ACHN (cell line): ENCODE measurements at places on chromosomes 1 and 21.

DNA sequence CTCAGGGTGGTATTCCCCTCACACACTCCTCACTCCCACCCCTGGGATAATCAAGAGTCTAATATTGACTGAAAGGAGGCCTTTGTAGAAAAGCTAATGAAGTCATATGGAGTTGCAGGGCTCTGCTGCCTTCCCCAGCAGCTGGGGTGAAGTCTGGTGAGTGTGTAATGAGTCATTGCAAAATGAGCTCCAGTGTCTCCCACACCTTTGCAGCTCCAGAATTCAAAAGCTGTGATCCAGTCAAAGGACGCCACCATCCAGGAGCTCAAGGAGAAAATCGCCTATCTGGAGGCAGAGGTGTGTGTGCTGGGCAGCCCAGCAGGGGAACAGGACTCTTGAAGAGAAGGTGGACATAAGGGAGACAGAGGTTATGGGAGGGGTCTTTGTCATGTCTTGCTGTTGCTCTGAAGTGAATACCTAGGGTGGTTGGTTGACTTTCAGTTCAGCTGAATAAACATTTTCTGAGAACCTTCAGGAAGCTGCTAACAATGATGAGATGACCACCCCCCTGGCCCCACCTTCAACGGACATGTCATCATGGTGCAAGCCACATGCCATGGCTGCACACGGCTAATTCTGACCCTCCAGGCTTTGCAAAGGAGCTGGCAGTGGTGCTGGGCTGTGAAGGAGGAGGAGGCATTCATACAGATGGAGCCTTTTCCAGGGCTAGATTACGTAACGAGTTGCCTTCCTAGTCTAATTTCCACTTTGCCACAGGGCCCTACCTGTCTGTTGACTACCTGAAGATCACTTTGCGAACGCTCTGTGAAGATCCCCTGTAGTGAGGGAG, 32.2 kb upstream of the SNX27 start:
- DNase-seq: no peak

- no peak for DNase-seq
Observed at GRCh38 chr1:202873026-202873425, 15.9 kb downstream of the RABIF start.

GRCh38 chr1:95578462-95578861, 344.5 kb downstream of the RWDD3 start:
- DNase-seq: no peak

GRCh38 chr1:23116921-23117699, 51.5 kb downstream of the LUZP1 start:
- DNase-seq: no peak

DNA sequence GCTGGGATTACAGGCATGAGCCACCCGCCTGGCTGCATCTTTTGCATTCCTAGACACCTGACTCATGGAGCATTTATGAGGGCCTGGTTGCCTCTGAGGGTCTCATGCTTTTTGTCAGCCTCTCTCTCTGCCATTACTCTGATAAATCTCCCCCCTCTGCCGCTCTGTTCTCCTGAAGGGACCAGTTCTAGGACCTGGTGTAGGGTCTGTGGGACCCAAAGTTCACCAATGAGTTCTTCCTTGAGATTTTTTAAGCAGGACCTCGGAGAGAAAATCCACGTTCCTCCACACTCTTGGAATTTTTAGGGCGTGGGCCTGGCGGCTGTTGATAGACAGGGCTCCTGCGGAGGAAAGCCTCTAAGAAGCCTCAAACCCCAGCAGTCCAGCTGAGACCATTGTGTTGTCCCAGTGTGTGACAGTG, 91.9 kb upstream of the ERRFI1 start:
- DNase-seq: no peak

DNA sequence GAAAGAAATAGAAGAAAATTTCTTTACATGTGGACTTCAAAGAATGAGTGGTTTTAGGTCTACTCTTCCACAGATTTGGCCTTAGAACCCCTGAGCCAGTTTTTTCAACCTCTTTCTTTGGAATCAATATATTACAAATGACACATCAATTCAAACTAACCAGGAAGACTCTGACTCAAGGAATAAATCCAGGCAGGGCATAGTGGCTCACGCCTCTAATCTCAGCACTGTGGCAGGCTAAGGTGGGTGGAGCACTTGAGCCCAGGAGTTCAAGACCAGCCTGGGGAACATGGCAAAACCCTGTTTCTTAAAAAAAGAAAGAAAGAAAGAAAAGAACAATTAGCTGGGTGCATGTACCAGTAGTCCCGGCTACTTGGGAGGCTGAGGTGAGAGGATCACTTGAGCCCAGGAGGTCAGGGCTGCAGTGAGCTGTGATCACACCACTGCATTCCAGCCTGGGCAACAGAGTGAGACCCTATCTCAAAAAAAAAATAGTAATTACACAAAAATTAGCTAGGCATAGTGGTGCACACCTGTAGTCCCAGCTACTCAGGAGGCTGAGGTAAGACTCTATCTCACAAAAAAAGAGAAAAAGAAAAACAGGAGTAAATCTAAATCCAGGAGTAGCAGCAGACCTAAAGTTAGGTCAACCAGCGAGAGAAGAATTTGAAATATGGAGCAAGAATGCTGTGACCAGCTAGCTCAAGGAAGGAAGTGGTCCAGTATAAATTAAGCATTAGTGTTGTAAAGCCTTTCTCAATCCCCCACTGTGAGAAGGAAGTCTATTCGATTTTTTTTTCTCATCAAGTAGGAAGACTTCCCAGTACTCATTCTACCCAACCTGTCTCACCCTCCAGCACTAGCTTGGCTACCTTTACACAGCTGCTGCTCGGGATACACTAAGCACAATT, 1.9 kb downstream of the SORT1 start:
- DNase-seq: peak; percentile 47

GRCh38 chr1:54135436-54136120, 17.2 kb downstream of the CDCP2 start:
- peak; percentile 8 for DNase-seq

- peak; percentile 68 for DNase-seq
Observed at GRCh38 chr1:20486457-20487235, 636 bp upstream of the CAMK2N1 start.

- no peak for DNase-seq
Observed at GRCh38 chr1:164983023-164983650, 373.4 kb downstream of the LMX1A start.

DNA sequence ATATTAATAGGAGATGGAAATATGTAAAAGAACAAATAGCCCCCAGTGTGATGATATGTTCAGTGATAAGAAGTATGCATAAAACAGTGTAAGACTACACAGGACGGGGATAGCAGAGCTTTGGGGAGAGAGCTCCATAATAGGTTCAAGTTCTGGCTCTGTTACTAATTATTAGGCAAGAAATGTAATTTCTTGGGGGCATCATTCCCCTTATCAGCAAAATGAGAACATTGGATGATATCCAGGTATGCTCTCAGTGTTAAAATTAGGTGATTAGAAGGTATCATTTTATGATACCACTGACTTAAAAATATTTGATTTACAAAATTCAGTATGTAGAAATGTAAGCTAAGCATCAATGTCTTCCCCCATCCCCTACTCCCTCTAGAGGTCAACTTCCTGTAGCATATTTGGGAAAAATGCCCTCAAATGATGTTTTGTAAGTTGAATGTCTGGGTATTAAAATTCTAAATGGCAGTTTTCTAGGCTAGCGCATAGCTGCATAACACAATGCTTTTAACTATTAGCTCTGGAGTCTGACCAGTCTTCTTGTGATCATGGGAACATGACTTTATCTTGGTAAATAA, 585.7 kb upstream of the CAMK1G start:
- DNase-seq: peak; percentile 24

DNA sequence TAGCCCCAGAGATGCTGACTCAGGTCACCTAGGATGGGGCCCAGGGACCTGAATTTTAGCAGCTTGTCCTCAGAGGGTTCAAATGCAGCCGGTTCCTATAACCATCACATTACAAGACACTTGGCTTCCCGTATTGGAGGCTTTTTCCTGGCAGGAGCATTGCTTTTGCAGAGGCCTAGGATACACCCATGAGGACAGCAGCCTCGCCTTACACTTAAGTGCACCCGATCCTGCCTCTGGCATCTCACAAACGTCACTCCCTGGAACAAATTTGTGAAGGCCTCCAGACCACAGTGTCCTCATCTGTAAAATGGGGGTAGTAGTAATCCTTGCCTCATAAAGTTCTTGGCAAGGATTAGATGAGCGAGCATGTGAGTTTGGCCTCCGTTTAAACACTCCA, 130.0 kb downstream of the KAZN start:
- DNase-seq: no peak

GRCh38 chr1:210076620-210077019, 138.6 kb downstream of the SYT14 start:
- DNase-seq: no peak

DNA sequence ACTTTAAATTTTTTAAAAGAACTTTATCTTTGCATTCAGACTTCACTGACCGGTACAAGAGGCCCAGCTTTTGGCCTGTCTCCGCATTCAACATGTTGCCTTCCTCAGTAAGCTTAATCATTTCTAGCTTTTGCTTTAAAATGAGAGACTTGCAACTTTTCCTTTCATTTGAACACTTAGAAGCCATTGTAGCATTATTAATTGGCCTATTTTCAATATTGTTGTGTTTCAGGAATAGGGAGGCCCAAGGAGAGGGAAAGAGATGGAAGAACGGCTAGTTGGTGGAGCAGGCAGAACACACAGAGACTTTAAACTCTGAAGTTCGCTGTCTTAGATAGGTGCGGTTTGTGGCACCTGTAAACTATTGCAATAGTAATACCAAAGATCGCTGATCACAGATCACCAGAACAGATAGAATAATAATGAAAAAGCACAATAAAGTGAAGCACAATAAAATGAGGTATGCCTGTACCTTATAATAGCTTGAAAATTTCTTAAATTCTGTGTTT, 31.4 kb downstream of the RABGAP1L start:
- DNase-seq: no peak

GRCh38 chr21:16592381-16592780, 862.6 kb downstream of the USP25 start:
- DNase-seq: no peak

DNA sequence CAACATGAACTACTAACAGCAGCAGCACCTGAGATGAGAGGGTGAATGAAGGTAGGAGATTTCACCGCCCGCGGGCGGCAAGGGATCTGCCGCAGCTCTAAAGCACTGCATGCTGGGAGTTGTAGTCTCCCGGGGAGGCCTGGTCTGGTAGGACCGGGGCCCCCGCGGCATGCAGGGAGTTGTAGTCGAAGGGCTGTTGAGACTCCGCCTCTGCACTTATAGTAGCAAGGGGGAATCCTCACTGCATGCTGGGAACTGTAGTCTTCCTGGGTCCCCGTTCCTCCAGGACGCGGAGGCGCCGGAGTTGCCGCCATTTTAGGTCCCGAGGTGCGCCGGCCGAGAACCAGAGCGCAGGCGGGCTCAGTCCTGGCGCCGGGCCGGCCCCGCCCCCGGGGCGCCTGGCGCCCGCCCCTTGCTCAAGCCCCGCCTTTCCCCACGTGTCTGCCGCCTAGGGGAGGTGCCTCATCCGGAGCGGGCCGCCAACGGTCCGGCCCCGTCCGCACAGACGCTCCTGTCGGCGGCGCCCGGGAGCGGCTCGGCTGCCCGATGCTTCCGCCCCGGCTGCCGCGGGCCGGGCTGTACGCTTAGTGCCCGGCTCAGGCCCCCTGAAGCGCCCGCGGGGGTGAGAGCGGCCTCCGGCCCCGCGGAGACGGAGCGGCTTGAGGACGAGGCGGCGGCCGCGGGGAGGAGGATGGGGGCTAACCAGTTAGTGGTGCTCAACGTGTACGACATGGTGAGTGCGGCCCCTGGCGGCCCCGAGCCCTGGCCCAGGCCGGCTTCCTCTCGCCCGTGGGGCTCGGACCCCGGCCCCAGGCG, at the start of gene DESI2:
Gene DESI2, plus strand, starts transcription at position 504 of the 816 bp plus-strand sequence. Its CDS starts 188 bp downstream, at position 692.
- DNase-seq: peak; percentile 99

DNA sequence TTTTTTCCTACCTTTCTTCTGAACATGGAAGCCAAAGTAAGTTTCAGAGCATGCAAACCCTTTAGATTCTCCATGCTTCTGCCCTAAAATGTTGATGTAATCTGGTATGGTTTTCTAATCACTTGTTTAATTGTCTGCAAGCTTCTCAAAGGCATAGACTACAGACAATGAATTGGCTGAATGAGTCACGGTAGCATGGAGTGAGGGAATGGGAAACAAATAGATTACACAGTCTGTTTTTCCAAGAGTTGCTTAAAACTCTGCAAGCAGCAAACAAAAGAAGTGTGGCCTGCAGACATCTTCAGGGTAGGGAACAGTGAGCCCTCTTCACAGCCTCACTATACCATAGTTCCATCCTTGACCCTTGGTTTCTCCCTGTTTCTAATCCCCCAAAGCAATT, 326.0 kb downstream of the BARHL2 start:
- DNase-seq: no peak

DNA sequence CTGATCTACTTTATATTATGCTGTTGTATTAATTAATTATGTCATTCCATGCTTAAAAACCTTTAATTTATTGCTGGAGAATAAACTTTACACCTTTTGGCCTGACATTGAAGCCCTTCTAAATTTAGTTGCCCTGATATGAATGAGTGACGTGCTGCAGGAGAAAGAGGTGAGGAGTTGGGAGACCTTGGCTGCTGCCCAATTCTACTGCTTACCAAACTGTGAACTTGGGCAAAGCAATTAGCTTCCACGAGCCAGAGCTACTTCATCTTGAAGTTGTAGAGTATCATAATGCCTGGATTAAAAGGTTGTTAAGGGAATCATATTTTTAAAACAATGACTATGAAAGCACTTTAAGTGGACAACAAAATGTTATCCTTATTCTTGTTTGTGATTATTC, 126.8 kb upstream of the DEPDC1 start:
- no peak for DNase-seq

- no peak for DNase-seq
Observed at GRCh38 chr1:246708166-246708565, 16.0 kb upstream of the SCCPDH start.

GRCh38 chr1:116345843-116346242, 27.2 kb upstream of the ATP1A1 start:
- no peak for DNase-seq

DNA sequence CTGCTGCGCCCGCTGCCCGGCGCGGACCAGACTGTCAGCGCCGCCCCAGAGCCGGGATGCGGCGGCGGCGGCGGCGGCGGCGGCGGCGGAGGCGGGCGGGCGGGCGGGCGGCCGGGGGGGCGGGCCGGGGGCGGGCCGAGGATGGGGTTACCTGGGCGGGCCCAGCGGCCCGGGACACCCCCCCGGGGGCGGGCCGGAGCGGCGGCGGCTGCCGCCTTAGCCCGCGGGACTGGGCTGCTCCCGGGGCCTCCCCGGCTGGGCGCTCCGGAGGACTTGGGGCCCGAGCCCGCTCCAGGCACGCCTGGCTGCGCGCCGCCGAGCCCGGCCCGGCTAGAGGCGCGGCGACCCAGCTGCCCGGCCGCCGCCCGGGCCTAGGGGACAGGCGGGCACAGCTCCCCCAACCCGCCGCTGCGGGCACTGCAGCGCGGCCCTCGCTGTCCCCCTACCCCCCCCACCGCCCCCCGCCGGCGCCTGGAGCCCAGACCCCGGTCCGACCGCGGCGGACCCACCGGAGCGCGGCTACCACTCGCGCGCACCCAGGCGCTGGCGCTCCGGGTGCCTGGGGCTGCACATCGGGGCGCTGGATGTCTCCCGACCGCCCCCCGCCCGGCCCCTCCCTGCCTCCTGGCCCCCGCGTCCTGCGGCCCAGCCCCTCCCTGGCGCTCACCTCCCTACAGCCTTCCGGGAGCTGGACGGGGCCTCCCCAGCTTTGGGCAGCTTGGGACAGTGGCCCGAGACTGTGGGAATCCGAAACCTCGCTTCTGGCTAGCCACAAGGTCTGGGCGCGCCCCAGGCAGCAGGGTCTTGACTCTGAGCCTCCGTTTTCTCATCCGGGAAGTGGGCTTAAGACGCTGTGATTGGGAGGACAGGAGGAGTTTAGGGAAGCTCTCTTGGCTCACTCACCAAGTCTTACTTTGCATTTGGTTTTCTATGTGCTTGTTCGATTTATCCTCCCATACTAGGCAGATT, at the start of gene WNT4:
Gene WNT4, minus strand, starts transcription at position 33 of the 969 bp plus-strand sequence. CDS start 175 bp downstream, outside the sequence.
- peak; percentile 38 for DNase-seq

GRCh38 chr1:167795810-167796740, 74.3 kb downstream of the MPZL1 start:
- peak; percentile 33 for DNase-seq
